Tibial nerve (tissue), 4 donors: ENCODE measurements at places on chromosomes 5 and 9. TPM values are rescaled to one million over a fixed set of nuclear protein-coding genes. Genes with fewer than 3 reads are reported as not detected.

- DNase-seq: no peak
Measured at GRCh38 chr5:41418220-41419031, 92.0 kb downstream of the PLCXD3 start.

DNA sequence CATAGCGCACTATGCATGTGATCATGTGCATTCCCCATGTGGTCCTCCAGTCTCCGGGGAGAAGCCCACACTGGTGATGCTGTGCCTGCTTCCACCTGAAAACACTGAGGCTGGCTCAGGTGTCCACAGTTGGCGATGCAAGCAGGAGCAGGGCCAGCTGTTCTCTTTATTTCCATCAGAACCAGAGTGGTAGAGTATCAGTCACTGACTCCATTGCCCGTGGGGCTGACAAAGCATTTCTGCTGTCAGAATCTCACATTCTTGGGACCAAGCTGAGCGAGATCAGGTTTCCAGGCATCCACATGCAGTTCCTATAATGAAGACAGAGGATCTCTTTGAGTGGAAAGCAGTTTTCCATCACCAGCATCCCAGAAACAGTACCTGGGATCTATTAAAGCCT is 52.5 kb downstream of the GADD45G start:
- DNase-seq: no peak

The CCDC152 gene
- 3.1 TPM for total RNA-seq

DNA sequence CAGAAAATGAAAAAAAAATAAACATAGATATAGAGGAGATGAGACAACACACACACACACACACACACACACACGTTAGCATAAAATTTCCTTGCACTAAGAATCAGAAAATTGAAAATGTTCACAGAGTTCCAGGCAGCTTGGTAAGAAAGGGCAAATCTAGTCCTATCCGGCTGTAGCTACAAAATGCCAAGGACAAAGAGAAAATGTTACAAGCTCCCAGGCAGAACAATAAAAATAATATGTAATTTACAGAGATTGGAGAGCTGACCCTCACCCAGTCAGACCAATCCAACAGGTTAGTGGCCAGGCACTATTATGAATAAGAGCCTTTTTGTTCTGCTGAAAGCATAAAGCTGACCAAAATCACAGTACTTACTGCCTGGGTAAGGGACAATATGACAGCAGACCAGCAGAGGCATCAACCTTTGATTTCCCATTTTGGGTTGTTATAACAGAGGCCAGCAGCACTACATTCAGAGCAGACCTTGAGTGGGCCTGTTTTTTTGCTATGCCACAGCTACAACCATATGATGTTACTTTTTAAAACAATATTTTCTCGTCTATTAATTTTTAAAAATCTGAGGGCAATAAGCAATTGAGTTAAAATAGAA is 892.6 kb downstream of the TAF11L14 start:
- no peak for DNase-seq

The PLPPR1 gene
- total RNA-seq: 1.7 TPM

DNA sequence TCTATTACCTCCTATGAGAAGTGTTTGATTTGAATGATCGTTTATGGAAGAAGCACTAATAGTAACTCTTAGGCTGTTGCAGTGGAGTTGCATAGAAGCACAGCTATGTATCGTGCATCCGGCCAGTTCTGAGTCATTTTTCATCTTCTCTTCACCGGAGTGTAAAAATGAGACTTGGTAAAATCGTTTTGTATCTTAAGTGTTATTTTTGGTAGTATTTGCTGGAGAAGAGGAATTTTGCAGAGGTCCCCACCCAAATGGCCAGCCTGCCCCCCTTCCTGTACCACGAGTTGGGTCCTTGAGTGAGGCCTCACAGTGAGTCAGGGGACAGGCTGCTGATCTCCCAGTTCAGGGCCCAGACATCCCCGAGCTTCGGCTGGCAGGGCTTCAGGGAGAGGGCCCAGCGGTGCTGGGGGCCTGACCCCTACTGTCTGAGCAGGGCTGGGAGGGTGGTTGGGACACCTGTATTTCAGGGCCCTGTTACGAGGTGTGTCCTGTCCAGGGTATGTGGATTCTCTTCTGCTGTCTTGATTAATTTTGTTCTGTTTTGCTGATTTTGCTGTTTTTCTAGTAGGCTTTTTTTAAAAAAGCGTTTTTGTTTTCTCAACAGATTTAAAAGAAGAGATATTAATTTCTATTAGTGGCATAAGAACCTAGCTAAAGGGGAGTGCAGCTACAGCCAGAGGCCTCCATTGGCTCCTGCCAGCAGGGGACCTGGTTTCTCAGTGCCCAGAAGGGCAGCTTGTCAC is 210.8 kb downstream of the TRIO start:
- no peak for DNase-seq

DNA sequence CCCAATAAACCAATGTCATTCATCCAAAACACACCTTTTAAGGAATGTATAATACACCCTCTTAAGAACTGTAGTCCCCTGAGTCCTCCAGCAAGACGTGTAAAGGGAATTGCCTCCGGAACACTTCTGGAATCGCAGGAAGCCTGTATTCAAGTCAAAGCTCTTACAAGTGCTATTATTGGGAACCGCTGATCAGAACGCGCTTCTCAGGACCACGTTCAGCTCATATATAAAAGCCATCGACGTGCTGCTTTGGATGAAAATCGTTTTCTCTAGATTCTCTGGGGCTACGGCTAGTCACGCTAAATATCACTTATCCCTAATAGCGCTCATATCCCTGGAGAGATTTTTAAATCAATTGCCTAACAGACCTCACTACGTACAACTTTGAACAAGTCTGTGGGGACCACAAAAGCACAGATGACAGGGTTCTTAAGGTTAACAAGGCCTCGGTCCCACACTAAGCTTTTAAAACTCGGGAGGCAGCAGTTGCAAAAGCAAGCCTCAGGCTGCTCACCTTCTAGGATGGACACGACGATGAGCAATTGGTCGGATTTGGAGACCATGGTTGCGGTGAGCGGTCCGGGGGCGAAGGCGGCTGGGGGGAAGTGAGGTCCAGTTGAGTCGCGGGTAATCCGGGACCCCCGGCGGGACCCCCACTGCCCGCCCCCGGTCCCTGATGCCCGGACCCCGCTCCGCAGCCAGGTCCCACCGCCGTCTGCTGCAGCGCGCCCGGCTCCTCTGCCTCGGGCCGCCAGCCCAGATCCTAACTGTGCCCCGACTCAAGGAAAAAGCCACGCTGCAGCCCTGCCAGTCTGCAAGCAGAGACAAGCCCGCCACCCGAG is 548 bp downstream of the CEP120 start:
- DNase-seq: peak; percentile 31

The ST8SIA4 gene
- 1.8 TPM for total RNA-seq

The GCNT4 gene
- total RNA-seq: 0.90 TPM

DNA sequence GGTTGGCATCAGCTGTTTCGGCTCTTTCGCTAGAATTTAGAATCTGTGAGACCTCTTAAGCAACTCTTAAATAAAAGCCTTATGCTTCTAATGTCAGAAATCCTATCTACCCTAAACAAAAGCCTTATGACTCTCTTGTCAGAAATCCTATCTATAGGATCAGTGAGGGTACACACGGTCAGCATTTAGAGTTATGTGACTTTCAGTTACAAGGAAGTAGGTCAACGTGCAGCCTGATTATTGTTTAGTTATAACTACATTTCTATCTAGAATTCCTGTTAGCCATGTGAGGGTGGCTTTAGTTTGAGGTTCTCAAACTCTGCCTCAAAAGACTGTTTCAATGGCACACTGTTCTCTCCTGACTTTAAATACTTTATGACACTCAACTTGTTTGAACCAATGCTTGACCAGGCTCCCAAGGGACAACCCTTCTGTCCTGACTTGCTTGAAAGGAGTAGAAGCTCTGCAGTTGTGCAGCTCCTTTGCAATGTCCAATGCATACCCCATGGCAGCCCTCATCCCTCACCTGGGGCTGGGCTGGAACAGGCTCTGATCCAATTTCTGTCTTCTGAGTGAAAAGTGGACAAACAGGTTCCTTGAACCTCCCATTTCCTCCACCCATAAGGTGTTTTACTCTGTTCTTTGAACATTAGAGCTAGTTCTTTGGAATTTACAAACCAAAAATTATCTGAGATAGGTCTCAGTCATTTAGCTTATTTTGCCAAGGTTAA is 251.6 kb upstream of the PIK3R1 start:
- no peak for DNase-seq

DNA sequence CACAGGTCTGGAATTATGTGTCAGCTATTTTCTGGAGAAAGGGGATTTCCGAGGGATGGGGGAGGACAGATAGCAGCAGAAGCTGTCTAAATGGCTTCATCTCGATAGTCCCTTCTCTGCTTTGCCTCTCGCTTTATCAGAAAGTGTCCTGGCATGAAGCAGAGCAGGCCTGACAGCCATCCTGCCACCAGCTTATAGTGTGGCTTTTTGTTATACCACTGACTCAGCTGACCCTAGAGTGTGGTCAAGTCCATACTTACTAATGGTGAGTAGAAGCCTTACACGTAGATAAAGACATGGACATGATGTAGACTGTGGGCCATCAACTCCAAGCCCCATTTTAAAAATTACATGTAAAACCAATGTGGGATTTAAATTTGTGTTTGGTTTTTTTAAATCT is 50.0 kb downstream of the RCL1 start:
- no peak for DNase-seq

The ENTPD2 gene
- total RNA-seq: 21.0 TPM

- no peak for DNase-seq
Measured at GRCh38 chr5:139494256-139494655, 11.7 kb upstream of the STING1 start.
